ENCODE measurements at places on chromosomes 5 and 9.

DNA sequence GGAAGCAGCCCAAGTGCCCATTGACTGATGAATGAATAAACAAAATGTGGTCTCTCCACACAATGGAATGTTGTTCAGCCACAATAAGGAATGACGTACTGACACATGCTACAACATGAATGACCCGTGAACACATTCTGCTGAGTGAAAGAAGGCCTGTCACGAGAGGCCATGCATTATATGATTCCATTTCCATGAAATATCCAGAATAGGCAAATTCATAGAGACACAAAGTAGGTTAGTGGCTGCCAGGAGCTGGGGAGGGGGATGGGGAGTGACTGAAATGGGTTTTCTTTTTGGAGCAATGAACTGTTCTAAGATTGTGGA, 41.4 kb downstream of the BICD2 start:
- DNase-seq, result no peak

DNA sequence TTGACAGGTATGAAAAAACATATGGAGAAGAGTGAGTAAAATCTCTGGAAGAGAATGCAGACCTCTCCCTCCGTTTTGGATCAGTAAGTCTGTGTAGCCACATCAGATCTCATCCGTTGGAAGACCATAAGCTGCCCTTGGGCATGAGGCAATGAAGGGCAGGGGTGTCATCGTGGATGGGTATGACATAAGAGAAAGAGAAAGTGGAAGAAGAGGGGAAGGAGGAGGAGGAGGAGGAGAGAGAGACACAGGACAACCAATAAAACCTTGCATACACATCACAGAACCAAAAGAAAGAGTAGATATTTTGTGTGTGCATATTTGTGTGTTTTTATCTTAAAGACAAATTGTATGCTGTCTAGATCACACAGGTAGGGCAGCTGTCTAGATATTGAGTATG, 50.7 kb downstream of the PRRC1 start:
- DNase-seq, result no peak

GRCh38 chr9:15867988-15868387, 315.1 kb downstream of the CCDC171 start:
- DNase-seq, result peak; percentile 34

- no peak for DNase-seq
Measured at GRCh38 chr5:127872494-127872893, 169.3 kb downstream of the CCDC192 start.

DNA sequence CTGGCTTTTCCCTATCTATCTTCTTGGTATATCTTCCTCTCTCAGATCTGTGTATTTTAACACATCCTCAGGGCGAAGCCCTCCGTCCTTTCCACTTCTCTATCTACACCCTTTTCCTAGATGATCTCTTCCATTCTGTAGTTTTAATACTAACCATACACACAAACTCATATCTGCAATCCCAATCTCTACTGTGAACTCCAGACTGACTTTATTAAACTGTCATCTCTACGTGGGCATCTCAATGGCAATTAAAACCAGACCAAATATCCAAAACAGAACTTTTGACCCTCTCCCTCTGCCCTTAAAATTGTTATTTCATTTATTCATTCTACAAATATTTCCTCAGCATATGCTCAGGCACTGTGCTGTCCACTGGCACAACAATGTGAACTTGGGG, 7.1 kb downstream of the FNIP1 start:
- DNase-seq, result no peak

DNA sequence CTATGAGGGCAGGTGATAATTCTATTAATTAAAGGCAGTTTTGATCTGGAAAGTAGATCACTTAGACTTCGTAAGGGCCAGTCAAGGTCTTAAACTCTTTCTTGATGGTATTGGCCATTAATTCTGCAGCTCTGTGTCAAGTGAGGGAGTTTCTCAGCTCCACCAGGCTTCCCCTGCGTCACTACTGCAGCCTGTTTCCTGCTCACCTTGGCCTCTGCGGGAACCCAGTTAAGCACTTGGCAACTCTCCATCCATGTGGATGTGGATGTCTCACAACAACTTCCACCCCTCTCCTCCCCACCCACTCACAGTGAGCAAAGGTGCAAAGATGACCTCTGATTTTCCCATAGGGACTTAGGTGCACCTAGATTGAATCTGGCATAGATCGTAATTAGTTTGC, 191.6 kb downstream of the PLK2 start:
- DNase-seq, result no peak

Data from uterus (tissue), 4 donors.